Endodermal cell (in vitro differentiated cells): ENCODE measurements at places on chromosomes 13 and 19. TPM values are rescaled to one million over a fixed set of nuclear protein-coding genes. Genes with fewer than 3 reads are reported as not detected.
A peak's percentile ranks its signal among the peaks of the same experiment; 100 is the strongest.

- no peak for DNase-seq
These were observed 6.9 kb downstream of the CAPN12 start for GRCh38 chr19:38737281-38737865.

The VASP gene
- 116 to 148 TPM (median 134 TPM) in 3 replicates for total RNA-seq

DNA sequence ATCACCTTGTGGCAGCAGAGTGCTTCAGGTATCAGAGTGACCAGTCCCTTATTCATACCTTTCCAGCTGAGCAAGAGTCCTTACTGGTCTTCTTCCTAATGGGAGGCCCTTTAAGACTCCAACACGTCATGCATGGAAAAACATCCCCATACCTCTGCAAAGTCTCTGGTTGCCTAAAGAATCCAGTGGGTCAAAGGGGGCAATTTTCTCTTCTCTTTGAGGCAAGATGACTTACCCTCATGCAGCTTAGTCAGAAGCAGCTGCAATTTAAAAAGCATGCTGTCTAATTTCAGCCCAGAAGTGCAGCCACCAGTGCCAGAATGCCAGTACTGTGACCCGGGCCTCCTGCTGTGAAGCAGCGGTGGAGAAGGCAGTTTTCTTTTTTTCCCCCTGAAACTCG lies 18.7 kb downstream of the PPP5C start:
- DNase-seq, result peak; percentile 33

GRCh38 chr13:42276683-42277082 lies 4.7 kb downstream of the AKAP11 start:
- DNase-seq, result no peak

DNA sequence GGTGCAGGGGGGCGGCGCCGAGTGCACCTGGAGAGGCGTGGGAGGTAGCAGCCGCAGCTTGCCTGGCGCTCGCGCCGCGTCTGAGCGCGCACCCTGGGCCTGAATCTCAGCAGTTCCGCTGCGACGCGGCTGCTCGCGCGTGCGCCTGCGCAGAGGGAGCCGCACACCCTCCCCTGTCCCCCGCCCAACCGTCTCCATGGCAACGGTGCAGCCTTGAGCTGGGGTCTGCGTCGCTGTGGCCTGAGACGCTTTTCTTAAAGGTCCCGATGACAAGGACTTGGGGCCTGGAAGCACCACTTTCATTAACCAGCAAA lies at the start of gene PNMA8B:
TSS of gene PNMA8B (minus strand) at position 82 of the 314 bp plus-strand sequence. CDS start 402 bp downstream, outside the sequence.
- DNase-seq, result peak; percentile 97

DNA sequence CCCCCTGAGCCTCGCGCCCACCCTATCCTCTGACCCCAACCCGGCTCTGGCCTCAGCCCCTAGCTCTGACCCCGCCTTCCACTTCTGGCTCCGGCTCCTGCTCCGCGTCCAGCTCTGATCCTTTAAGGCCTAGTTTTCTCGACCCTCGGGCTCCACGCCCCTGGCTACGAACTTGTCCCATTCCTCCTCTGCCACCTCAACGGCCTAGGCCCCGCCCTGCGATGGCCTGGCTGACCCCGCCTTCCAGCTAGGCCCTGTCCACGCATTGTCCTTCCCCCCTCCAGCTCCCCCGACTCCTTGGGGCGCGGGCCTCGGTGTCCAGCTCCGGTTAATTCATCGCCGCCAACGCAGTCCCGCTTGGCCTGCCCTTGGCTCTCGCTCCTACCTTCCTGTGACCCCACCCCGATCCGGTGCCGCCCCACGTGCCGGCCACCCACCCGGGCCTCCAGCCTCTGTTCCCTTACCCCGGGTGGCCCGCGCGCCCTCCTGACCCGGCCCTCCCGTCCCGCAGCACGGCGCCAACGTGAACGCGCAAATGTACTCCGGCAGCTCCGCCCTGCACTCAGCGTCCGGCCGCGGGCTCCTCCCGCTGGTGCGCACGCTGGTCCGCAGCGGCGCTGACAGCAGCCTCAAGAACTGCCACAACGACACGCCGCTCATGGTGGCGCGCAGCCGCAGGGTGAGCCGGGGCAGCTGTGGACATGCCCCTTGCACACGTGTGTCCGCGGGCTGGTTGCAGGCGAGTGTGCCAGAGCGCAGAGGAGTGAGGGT lies 9.4 kb downstream of the BCL3 start:
- peak; percentile 90 for DNase-seq

DNA sequence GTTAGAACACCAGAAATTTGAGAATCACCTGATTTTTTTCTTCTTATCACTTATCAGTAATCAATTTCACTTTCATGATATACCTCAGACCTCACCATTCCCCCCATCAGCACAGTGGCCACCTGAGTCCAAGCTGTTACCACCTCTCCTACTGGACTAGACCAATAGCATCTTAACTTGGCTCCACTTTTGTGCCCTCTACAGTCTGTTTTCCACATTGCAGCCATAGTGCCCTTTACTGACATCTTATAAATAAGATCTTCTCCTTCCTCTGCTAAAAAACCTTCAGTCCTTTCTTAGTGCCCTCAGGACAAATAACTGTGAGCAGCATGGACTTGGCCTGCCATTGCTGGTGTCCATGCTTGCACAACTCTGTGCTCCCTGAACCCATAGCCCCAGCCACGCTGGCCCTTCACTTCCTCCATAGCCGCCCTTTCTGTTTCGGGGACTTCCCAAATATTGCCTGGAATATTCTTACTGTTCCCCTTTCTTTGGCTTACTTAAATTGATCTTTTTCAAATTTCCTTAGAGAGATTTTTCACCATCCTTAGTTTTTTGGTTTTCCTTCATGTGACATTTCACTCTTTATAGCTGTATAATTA lies 380.8 kb downstream of the LMO7 start:
- peak; percentile 87 for DNase-seq

GRCh38 chr19:42250666-42251531 lies 4.0 kb downstream of the ERF start:
- no peak for DNase-seq

GRCh38 chr19:8815780-8816179 lies 16.3 kb downstream of the ZNF558 start:
- DNase-seq, result no peak

The PCDH17 gene
- total RNA-seq, result 6.3 to 10.2 TPM (median 7.8 TPM) in 3 replicates

GRCh38 chr13:113143466-113144254 lies 14.8 kb upstream of the PROZ start:
- peak; percentile 41 for DNase-seq

The KIR3DL1 gene
- not detected in 3 replicates for total RNA-seq

The DAND5 gene
- 0.19 to 0.40 TPM (median 0.40 TPM) in 3 replicates for total RNA-seq

- DNase-seq, result no peak
These were observed 1.0 kb downstream of the KLK11 start for GRCh38 chr19:51025401-51025800.

The HTR2A gene
- total RNA-seq, result not detected in 3 replicates
